ENCODE measurements at places on chromosomes 16 and 17.
A peak's percentile ranks its signal among the peaks of the same experiment; 100 is the strongest.

GRCh38 chr16:74143171-74143570 is 153.4 kb upstream of the PSMD7 start:
- DNase-seq, result no peak

DNA sequence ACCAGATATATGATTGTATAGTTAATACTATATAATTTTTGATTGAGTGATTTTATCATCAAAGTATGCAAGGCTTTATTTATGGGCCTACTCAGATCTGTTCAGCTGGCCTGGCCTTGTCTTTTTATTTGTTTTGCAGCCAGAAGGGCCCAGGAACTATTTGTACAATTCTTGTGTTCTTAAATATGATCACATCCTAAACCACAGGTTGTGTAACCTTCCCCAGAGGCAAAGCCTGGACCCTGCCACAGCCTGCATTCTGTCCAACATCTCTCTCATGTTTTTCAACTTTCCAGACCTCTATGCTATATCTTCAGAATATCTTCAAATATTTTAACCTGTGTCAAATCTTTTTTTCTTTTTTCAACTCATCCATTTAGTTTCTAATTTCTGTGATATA is 410.4 kb upstream of the MON1B start:
- no peak for DNase-seq

- no peak for DNase-seq
These were observed 73.6 kb downstream of the LMF1 start for GRCh38 chr16:897200-897543.

- no peak for DNase-seq
These were observed 395.3 kb downstream of the HS3ST4 start for GRCh38 chr16:26087091-26087490.

DNA sequence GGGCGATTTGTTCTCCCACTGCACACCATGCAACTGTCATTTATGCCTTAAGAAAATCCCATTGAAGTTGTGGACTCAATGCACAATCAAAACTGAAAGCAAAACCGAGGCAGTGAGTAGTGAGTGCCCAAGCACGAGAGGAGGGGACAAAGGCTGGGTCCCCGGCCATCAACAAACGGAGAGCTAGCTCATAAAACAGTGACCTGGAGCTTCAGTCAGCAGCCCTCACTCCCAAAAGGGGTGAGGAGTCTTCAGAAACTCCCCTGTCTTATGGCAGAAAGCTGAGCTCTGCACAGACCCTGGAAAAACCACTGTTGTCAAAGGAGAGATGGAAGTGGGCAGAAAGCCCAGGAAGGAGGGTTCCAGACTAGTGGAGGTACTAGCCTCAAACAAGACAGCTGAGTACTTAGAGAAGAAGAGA is 96.9 kb downstream of the ADCY9 start:
- DNase-seq, result no peak

GRCh38 chr16:10988164-10988803 is 43.9 kb downstream of the CLEC16A start:
- peak; percentile 61 for DNase-seq

GRCh38 chr17:50044483-50044882 is 11.4 kb upstream of the ITGA3 start:
- DNase-seq, result no peak

DNA sequence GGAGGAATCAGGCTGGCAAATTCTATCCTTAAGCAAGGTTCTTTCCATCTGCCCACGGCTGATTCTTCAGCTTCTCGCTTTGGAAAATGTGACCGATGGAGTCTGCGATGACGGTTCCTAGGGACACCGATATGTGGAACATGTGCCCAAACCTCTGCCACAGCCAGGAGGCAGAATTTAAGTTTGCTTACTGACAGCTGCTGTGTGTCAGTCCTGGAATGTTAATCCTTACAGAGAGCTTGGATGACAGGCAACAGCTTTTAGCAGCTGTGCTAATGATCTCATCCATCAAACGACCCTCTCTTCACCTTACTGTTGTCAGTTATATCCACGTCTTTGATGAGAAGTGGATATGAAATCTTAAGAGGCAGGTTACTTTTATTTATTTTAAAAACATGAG is 11.4 kb upstream of the MYH13 start:
- DNase-seq, result no peak

DNA sequence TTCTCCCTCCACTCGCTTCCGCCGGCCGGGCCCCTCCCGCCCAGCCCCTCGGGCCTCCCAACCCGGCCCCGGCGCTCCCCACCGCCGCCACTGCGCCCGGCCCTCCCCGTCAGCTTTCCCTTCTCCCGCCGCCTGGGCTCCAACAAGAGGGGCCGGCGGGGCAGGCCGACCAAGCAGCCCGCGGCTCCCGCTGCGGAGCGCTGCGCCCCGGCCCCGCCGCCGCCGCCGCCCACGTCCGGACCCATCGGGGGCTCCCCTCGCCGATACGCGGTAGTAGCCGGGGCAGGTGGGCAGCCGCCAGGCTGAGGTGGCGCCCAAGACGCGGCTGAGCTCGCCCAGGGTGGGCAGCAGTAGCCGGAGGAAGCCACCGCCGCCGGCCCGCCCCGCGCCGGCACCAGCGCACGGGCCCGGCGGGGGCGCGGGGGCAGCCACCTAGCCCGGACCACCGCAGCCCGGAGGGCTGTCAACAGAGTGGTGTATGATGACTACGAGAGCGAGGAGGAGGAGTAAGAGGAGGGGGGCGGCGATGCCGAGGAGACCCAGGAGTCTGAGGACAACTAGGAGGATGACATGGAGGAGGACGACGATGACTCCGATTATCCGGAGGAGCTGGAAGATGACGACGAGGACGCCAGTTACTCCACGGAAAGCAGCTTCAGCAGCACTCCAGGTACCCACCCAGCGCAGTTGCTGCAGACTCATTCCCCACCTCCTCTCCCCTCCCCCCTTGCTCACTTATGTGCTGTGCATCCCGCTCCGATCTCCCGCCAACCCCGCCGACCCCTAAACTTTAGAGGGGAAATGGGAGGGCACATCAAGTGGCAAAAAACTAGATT is 498 bp downstream of the LRRC37B start:
- DNase-seq, result peak; percentile 44

- no peak for DNase-seq
These were observed 741 bp downstream of the PLK1 start for GRCh38 chr16:23679274-23679985.

DNA sequence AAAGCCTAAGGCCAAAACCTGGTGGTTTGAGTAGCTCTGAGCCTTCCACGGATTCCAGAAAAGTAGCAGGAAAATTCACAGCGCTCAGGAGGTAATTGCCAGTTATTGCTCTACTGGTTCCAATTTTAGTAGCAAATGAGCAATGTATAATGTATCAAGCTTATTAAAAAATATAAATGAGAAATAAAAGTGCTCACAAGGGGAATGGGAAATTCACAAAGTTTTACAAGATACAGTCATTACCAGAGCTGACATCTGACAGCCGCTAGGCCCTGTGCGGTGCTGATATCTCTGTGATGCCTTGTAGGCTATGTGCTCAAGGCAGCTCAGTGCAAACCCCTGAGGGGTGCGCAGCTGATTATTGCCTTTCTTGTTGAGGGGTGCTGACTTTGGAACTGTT is 47.5 kb downstream of the HS3ST3A1 start:
- no peak for DNase-seq

DNA sequence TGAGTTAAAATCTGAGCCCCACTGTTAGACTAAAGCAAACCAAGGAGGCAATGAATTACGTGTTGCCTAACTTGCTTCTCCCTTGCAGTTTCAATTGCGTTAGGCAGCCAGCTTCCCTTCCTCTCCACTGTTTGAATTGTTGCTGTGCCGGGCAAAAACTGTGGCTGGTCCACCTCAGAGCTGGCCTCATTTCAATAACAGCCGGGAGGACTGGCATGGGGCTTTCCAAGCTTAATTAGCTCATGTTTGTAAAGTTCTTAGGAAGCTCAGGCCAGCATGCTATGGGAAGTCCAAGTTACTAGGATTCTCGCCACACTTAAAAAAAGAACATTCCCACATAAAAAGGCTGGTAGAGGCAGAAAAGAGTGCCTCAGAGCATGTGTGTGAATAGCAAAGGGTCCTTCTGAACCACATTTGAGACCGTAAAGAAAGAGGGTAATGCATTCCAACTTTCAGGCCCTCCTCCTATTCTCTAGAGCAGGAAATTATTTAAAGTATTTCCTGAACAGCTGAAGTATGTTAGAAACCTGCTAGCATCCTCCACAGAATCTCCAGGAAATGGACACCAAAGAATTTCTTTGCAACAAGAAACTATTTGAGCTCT is 79.0 kb upstream of the SMURF2 start:
- DNase-seq, result no peak

- DNase-seq, result no peak
These were observed 14.4 kb downstream of the NLRC5 start for GRCh38 chr16:57003439-57004386.

DNA sequence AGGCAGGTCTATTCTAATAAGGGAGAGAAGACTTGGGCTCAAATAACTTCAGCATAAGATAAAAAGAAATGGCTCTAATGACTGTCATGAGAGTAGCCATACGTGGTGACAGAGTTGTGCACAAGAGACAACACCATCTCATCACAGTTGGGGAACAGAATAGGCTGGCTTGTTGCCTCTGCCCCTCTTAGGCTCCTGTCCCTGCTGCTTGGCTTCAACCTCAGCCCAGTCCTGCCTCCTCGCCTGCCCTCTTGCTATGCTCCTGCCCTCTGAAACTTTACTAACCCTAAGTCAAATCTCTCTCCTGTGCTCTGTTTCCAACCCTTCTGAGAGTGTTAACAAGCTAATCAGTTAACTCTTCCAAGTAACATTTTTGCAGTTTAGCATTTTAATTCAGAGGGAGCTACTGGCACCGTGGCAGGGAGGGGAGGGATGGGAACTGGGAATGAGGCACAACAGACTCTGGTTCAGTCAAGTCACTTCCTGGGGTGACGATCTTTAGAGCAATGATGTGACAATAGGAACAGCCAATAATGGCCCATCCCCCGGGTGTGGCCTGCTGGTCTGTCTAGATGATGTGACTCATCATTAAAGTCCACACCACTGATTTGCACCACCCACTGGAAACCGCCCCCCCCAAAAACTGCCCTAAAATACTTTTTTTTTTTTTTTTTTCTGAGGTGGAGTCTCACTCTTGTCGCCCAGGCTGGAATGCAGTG is 35.5 kb downstream of the DNAH17 start:
- DNase-seq, result no peak

DNA sequence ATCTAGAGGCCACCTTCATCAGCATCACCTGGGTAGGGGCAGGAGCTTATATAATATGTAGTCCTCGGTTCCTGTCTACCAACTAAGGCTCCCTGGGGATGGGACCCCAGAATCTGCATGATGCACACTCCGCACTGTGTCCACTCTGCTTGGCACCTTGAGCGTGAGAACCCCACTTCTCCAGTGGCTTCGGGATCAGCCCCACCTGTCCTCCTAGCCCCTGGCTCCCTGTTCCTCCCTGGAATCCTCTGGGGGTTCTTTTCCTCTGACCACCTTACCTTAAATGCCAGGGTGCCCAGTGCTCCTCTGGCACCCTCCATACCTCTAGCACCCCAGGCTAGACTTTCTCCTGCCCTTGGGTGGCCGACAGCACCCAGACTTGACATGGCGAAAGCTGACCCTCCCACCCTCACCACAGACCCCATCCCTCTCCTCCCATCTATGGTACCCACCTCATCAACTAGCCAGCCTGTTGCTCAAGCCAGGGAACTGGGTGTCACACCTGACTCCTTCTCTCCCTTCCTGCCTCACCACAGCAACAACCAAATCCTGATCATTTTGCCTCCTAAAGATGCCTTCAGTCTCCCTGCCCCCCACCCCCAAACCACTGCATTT is 2.8 kb upstream of the NXPH3 start:
- no peak for DNase-seq

- no peak for DNase-seq
These were observed 119.5 kb upstream of the SHISA6 start for GRCh38 chr17:11121341-11121985.

DNA sequence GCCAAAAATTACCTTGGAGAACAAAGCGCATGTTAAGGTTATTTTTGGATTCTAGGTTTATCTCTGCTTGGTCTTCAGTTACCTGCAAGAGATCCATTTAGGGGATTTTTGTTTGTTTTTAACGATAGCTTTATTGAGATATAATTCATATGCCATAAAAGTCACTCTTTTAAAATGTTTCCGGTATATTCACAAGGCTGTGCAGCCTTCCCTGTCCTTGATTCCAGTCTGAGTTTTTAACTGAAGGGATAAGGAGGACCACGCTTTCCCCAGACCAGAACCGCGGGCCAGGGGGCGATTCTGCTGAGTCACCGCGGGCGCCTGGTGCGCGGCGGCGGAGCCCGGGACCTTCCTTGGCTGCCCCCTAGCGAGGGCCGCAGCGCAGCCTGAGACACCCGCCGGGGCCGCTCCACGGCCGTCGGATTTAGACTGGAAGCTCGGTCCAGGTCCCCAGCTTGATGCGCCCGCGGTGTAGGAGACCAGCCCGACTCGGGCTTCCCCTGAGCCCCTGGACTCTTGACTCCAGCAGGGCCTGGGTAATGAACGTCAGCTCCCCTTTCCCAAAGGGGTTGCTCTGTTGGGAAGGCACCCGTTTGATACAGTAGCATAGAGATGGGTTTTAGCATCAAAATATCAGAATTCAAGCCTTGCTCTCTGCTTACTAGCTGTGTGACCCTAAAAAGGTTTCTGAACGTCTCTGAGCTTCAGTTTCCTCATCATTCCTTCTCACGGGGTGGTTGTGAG is 50.0 kb upstream of the STH start:
- DNase-seq, result peak; percentile 67

DNA sequence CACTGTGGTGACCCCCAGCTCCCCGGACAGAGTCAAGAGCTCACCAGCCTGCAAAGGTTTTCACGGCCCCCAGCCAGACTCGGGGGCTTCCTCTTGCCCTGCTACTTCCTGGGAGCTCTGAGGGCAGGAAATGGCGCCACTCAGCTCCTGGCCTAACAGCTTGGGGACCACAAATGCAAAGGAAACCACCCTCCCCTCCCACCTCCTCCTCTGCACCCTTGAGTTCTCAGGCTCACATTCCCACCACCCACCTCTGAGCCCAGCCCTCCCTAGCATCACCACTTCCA is 375 bp upstream of the SPN start:
- no peak for DNase-seq

DNA sequence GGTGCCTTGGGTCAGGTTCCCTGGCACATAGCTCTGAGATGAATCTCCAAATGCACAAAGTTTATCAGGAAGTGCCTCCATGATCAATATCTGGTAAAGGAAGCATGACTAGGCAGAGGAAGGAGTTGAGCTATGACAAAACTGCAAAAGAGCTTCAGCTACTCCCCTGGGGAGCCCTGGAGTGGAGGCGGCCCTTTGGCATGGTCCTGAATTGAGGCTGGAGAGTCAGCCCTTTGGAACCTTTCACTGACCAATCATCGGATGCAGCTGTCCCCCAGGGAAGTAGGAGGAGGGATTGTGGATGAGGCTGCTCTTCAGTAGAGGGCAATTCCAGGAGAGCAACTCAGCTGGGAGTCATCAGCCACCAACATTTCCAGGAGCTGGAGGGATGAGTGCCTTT is 46.1 kb upstream of the NLRP1 start:
- DNase-seq, result no peak

DNA sequence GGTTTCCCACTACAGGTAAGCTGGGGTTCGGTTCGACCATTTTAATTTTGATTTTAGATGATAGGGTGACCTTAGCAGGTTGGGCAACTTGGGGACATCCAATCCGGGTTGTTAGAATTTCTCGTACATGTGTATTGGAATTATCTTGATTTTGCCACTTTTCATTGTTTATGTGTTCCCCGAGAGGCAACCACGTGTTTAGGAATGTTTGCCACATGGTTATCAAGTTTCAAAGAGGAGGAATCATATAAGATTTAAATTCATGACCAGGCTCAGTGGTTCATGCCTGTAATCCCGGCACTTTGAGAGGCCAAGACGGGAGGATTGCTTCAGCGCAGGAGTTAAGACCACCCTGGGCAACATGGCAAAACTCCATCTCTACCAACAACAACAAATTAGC is 10.0 kb upstream of the SLC47A1 start:
- DNase-seq, result no peak
